ENCODE measurements at places on chromosomes 4 and X. TPM values are rescaled to one million over a fixed set of nuclear protein-coding genes. Genes with fewer than 3 reads are reported as not detected.

RASL11B gene
- total RNA-seq: 2.8 TPM

PNPLA4 gene
- total RNA-seq: 19.9 TPM

DNA sequence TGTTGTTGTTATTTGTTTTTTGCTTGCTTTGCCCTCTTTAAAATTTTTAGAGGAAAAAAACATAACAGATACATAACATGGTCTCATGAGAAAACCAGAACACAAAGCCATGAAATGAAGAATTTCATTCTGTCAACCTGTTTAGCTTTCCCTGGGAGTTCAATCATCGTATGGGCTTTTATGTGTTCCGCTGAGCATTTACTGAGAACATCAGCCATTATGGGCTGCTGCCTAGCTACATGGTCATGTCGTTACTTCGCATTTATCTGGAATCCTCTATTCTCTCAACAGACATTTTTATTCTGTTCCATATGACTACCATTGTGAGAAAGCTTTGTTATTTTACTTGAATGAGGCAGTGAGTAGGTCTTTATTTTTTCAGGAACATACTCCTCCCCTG is 51.4 kb downstream of the NDST3 start:
- DNase-seq: no peak

- no peak for DNase-seq
Measured at GRCh38 chrX:14936561-14936960, 63.3 kb downstream of the MOSPD2 start.

GRCh38 chrX:74160358-74160757 is 143.6 kb upstream of the ZCCHC13 start:
- no peak for DNase-seq

DNA sequence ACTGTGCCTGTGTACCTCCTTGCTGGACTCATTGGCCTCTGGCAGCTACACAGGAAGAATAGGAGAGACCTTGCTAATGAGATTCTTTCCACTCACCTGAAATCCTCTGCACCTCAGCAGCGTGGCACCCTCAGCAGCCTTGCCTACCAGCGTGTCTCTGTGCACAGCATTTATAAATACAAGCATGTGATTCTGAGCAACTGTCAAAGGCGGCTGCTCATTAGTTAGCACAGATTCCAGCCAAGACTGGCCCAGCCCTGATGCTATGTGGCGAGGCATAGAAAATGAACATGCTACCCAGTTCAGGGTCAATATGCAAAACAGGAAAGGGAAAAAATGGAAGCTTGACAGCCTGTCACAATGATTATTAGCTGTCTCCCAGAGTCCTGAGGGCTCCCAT is 298.0 kb downstream of the C4orf33 start:
- DNase-seq: no peak

DNA sequence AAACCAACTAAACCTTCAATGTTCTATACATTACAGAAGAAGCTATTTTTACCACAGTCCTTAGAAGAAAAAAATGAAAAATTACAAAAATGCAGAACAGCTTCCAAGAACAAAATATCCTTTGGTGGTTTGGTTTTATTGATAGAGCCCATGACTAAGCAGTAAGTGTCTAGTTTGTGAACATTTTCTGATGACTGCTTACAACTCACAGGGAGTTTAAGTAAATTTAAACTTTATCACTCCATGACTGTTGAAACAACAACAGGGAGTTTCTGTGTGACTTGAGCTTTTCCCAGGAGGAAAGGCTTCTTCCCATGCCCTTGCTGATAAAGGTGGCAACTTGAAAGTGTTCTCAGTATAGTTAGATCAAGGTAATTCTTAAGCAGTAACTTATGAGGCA is 2.9 kb downstream of the PF4 start:
- DNase-seq: no peak

Measured in lower leg skin (tissue), 4 donors.